Stimulated activated CD4-positive, alpha-beta T cell treated with anti-CD3 and anti-CD28 coated beads, Interleukin-2, amount 100 ng/mL, for 48 hours (primary cell): ENCODE measurements at places on chromosomes 5 and 9.

DNA sequence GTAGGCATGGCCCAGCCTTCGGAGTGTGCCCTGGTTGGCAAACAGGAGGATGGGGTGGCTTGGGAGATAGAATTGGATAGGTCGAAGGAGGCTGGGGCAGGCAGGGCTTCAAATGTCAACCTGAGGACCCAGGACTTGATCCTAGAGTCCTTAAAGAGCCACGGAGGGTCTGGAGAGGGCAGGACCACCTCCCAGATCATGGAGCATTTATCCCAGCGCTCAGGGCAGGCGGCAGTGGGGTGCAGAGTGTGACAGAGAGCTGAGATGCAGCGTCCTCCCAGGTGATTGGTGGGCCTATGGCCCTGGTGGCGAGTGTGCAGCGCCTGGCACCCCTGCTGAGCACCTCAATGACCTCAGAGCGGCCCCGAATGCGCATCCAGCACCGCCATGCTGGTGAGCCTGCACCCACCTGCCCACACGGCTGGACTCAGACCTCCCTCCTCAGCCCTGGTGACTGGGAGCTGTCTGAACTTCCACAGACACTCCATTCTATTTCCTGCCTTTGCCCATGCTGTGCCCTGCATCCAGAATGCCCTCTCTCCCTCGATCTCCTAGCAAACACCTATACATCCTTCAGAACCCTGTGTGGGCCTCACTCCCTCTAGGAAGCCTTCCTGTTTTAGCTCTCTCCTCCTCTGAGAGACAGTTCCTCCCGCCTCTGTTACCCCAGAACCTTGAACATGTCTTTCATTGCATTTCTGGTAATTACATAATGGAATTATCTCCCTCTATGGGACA lies 6.3 kb downstream of the ADGRD2 start:
- no peak for DNase-seq

DNA sequence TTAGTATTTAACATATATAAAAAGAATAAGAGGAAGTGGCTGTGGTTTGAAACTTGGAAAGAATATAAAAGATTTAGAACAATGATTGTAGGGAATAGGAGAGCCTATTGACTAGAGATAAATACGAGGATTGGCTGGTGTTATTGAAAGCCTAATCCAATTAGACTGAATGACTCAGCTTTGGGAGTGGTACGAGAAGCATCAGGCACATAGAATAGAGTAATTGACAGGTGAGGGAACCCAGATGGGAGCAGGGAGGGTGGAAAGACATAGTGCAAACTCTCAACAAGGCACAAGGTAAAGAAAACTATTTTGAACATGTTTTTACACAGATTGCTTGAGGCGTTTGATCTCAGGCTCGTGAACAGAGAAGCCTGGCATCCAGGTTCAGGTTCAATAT lies 338.9 kb upstream of the KLF9 start:
- no peak for DNase-seq

DNA sequence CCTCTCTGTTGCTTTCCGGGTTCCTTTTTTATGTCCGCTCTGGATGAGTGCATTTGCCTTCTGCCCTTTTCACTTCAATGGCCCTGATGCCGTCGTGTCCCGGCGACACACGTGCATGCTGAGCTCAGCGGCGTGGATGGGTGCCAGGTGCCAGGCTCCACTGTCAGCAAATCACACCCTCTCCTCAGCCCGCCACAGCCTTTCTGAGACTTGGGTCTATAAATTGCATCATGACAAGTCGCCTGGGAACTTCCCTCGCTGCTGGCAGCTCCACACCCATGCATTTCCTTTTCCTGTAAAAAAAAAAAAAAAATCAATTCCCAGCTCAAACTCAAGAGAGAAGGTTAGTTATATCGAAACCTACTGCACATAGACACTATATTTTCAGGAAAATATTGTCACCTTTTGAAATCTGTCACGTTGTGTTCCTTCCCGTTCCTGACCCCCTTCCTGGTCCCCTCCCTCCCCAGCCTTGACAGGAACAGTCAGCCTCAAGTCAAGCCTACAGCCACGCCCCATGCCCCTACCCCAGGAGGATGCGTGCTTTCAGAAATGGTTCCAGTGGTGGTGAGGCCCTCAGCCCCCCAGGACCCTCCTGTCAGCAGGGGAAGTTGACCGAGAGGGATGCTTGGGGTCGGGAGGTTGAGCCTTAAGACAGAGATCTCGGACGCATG lies 110.3 kb upstream of the PTCH1 start:
- DNase-seq = peak; percentile 37

- no peak for DNase-seq
These were observed 51.8 kb upstream of the TLE1 start for GRCh38 chr9:81741103-81741502.

- no peak for DNase-seq
These were observed 12.0 kb downstream of the ISL1 start for GRCh38 chr5:51395245-51395644.

DNA sequence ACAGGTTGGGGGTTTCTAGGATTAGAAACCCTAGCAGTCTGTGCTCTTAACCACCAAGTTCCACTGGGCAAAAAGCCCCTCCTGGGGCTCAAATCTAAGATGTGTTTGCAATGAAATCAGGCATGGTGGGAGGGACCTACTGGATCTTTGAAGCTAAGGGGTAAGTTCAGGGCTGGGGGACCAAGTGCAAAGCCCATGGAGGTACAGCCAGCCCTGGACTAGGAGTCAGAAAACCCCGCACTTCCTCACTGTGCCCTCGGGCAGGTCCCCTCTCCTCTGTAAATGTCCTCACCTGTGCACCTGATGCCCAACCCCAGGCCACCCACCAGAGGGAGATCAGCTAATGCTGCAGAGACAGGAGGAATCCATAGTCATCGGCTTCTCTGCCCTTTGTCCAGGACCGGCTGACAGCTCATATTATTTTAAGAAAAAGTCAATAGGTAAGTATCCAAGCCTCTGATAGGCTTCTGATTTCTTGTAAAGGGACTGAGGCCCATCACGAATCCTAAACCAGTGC lies 138.3 kb downstream of the PAX5 start:
- no peak for DNase-seq

DNA sequence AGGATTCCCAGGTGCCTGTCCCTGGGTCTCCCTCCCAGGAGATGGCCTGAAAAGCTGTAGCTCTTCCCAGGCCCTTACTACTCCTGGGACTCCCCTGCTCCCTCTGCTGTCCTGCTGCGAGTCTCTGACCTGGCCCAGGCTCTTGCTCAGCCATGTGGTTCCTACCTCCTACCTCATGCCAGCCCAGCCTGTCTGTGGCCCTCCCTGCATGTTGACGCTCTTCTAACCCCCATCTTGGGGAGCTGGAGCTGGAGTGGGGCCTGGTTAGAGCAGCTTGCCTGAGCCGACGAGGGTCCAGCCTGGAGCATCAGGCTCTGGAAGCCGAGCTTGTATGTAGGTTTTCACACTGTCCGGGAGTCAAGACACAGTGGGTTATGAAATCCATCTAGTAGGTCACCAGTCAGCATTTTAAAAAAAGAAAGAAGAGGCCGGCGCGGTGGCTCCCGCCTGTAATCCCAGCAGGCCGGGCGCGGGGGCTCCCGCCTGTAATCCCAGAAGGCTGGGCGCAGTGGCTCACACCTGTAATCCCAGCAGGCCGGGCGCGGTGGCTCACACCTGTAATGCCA lies 244.4 kb downstream of the FANCC start:
- no peak for DNase-seq

GRCh38 chr9:24487946-24488345 lies 57.8 kb downstream of the IZUMO3 start:
- DNase-seq = no peak

DNA sequence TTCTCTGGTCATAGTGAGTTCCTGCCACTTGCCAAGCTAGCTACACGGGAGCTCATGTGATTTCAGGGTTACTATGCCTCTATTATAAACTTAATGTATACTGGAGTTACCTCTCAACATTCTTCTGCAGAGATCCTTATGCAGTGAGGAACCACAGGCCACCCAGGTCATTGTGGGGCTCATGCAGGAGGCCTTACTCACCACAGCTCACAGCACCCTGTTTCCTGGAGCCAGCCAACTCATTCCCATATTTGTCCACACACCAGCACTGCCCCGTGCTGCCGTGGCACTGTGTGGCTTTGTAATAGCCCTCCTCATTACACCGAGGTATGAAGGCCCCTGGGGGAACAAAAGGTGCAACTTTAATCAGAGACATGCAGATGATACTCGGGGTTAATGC lies 520.0 kb downstream of the SPOCK1 start:
- no peak for DNase-seq

- DNase-seq = no peak
These were observed 325.8 kb downstream of the TENT4A start for GRCh38 chr5:7039074-7039473.

DNA sequence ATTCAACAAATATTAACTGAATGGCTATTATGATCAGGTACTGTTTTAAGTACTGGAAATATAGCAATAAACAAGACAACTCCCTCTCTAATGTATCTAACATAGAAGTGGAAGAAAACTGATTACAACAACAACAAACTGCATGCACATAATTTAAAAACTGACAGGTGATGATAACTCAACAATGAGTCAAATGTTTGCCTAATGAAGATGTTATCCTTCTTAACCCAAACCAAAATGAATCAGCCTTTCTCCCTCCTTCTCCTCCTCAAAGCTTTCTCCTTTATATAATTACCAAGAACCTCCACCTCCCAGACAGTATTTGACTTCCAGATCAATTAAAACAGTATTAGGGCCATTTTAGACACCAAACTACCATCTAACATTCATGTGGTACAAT lies 49.3 kb downstream of the RICTOR start:
- no peak for DNase-seq

GRCh38 chr5:150763023-150763769 lies 4.4 kb upstream of the DCTN4 start:
- DNase-seq = no peak

- DNase-seq = no peak
These were observed 73.7 kb downstream of the ZNF462 start for GRCh38 chr9:106936680-106937079.

DNA sequence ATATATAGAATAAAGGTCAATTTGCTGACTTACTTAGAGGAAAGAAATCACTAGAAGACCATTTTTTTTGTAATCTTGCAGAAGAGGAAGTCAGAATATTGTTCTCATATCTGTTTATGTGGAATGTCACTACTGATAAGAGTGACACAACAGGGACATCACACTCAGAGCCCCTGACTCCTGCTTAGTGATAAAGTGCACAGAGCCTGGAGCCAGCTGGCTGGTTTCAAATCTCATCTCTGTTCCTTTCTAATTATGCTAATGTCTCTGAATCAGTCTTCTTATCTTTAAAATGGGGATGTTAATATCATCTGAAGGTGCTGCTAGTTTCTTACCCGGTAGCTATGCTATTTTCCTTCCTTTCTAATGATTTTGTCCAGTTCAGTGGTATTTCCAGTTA lies 58.6 kb upstream of the LIFR start:
- no peak for DNase-seq

GRCh38 chr9:6689893-6690674 lies 44.6 kb upstream of the GLDC start:
- no peak for DNase-seq

DNA sequence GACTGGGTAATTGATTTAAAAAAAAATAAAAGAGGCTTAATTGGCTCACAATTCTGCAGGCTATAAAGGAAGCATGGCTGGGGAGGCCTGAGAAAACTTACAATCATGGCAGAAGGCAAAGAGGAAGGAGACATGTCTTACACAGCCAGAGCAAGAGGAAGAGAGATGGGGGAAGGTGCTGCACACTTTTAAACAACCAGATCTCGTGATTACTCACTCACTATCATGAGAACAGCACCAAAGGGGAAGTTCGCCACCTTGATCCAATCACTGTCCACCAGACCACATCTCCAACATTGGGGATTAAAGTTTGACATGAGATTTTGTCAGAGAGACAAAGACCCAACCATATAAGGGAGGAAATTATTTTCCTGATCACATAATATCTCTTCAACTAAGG lies 138.8 kb upstream of the NR4A3 start:
- DNase-seq = no peak

- no peak for DNase-seq
These were observed 13.4 kb upstream of the ACSL6 start for GRCh38 chr5:132024789-132025402.

DNA sequence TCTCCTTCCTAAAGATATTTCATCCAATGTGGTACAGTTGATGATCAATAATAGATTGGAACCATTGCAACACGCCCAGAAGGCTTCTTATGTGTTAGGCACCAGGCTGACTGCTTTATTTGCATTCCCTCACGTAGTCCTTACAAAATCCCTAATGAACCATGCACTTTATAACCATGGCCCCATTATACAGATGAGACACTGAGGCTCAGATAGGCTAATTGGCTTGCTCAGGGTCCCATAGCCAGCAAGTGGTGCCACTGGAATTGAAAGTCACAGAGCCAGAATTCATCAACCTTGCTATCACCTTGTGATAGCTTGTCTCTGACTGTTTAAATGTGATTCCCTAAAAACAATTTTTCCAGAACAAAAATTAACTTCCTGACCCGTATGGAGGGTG lies 27.8 kb upstream of the RAI14 start:
- DNase-seq = no peak

GRCh38 chr5:138986186-138986800 lies 111.2 kb upstream of the LRRTM2 start:
- no peak for DNase-seq
